ENCODE measurements at places on chromosomes 3 and 15.

DNA sequence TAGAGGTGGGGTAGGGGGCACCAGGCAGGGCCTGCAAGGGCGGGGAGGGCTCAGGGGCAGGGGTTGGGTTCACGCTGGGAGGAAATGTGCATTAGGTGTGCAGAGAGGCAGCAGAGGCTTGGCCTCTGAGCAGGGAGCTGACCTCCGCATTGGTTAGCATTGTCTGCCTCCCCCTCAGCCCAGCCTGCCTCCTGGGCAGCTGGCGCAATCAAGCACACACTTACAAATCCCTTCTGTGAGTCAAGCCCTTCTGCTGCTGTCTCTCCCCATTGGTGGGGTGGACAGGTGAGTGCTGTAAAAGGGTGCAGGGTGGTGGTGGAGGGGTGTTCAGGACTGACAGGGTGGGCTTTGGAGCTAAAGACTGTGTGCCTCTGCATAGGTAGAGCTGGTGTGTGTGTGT, 9.3 kb downstream of the LOXL1 start:
- no peak overlapping the region for H3K4me3 ChIP-seq
- no peaks in the 10 kb centered on the region for H3K36me3 ChIP-seq
- no peaks in the 10 kb centered on the region for H3K27me3 ChIP-seq
- H3K27ac ChIP-seq = no peak overlapping the region
- peaks cover 50% of the 10 kb centered on the region for H3K4me1 ChIP-seq

GRCh38 chr3:56616478-56617006, 59.6 kb downstream of the CCDC66 start:
- no peaks in the 10 kb centered on the region for H3K27me3 ChIP-seq
- peaks cover 81% of the 10 kb centered on the region for H3K36me3 ChIP-seq
- no peak overlapping the region for H3K27ac ChIP-seq
- no peak for DNase-seq

DNA sequence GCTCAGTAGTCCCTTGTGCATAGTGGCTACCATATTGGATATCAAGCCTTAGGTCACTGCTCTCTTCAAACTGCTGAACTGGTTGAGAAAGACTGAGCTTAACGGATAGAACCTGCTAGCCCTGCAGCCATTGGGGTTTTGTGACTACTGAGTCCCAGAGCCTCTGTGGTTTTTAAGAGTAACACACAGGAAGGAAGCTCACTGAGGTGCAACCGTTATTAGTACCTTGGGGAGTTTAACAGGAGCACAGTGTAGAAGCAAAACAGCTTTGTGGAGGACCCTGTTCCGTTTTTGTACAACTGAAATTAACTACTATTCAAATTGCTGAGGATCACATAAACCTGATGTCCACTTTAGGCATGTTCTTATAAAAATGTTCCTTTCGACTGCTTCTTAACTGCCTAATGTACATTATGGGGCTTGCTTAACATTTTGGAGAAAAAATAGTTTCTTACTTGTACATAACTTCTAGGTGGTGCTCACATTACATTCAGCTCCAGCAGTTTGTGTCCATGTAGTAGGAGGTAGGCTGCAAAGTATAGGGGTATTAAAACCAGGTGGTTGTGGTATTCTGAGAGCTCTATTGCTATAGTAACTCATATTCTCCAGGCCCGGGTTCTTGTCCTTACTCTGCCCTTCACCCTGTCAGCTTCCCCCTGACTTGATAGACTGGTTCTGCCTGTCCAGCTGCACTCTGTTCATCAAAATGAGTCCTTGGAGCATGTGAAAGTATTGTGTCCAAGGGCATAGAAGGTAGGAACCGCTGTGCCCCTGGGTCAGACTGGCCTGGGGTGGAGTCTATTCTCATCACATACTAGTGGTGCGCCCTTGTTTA, 17.3 kb downstream of the PXK start:
- peaks cover 26% of the 10 kb centered on the region for H3K4me1 ChIP-seq
- no peak overlapping the region for H3K4me3 ChIP-seq

DNA sequence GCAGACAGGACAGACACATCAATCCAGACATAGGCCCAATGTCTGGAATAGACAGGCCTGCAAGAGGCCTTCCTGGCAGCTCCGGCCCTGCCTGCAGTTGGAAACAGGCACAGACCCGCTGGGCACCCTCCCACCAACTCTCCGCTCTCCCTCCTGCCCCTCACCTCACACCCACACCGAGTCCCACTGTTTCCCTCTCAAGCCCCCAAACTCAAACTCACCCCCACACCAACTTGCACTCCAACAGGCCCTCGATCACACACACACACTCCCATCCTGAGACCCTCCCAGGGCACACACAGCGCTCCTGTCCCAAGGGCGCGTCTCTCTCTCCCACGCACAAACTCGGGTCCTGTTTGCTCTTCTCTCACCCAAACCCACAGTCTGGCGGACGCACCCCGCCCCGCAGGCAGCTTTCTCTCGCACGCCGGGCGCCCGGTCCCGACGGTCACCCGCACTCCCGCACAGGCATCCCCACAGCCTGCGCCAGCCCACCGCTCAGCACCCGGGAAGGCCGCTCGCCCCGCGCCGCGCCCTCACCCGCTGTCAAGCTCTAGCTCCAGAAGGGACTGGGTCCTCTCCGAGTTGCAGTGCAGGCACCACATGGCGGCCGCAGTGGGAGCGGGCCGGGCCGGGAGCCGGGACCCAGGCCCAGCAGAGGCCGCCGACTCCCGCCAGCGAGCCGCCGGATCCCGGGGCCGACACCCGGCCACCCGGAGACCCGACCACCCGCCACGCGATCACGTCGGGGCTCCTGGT, 106.2 kb downstream of the IQSEC1 start:
- H3K27me3 ChIP-seq = no peaks in the 10 kb centered on the region
- H3K27ac ChIP-seq = no peak overlapping the region
- H3K4me1 ChIP-seq = peaks cover 68% of the 10 kb centered on the region
- H3K36me3 ChIP-seq = peaks cover 13% of the 10 kb centered on the region

- H3K27me3 ChIP-seq = peaks cover 12% of the 10 kb centered on the region
- H3K27ac ChIP-seq = no peak overlapping the region
- no peaks in the 10 kb centered on the region for H3K36me3 ChIP-seq
- H3K4me1 ChIP-seq = no peaks in the 10 kb centered on the region
- DNase-seq = no peak
Measured at GRCh38 chr15:72982714-72983113, 69.5 kb upstream of the NEO1 start.

- H3K27me3 ChIP-seq = no peaks in the 10 kb centered on the region
- DNase-seq = no peak
- no peaks in the 10 kb centered on the region for H3K36me3 ChIP-seq
- no peak overlapping the region for H3K4me3 ChIP-seq
- no peaks in the 10 kb centered on the region for H3K4me1 ChIP-seq
Measured at GRCh38 chr15:33330931-33331330, 20.2 kb downstream of the RYR3 start.

DNA sequence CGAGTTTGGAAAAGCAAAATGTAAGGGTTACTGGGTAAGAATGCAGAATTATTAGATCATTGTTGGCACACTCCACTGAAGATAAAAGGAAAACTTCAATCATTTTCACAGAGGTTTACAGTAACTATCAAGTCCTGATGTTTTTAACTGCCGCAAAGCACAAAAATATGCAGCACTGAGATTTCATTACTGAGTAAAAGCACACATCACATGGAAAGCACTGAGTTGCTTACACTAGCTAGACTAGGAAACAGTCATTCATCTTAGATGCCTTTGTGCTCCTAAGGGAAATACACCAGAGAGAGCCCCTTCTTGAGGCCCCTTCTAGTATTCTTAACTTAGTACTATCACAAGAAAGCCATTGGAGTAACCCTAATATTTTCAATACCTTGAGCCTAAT, 11.8 kb upstream of the P2RY1 start:
- no peak overlapping the region for H3K4me3 ChIP-seq
- no peaks in the 10 kb centered on the region for H3K36me3 ChIP-seq
- H3K4me1 ChIP-seq = no peaks in the 10 kb centered on the region
- no peak overlapping the region for H3K27ac ChIP-seq
- H3K27me3 ChIP-seq = no peaks in the 10 kb centered on the region

- no peak overlapping the region for H3K27ac ChIP-seq
- no peak for DNase-seq
- no peaks in the 10 kb centered on the region for H3K27me3 ChIP-seq
- H3K4me1 ChIP-seq = peaks cover 6% of the 10 kb centered on the region
- H3K36me3 ChIP-seq = no peaks in the 10 kb centered on the region
- no peak overlapping the region for H3K4me3 ChIP-seq
Measured at GRCh38 chr3:39216176-39216790, 23.9 kb upstream of the XIRP1 start.

DNA sequence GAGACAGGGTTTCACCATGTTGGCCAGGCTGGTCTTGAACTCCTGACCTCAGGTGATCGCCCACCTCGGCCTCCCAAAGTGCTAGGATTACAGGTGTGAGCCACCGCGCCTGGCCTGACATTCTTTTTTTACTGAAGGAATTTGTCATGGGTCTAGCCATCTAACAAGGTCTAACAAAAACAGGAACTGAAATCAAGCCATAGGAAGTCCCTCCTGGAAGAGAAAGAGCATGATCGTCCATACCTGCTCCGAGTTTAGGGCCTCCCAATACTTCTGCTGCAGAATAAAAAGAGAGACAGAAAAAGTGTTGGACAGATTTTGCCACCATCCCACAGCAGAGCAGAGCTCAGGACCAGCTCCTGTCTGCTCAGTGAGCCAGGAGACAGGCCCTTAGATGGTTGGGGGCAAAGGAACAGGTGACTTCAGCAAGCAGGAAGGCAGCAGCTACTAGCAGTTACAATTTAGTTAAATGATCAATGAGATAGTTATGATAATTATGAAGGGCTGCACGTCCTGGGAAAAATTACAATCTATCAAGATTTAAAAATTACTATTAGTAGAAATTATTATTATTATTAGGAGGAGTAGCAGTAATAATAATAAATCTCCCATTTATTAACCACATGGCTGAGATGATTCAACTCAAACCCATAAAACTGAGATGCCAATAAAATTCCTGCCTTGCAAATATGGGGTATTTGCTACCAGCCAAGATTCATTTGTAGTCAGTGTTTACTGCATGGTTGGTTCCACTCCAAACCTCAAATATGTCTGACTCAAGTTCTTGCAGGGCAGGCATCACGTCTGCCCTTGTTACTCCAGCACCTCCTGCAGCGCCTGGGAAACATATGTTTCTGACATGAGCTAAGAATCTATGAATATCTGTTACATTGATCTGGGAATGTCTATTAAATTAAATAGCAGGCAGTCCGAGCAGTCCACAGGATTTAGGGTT, 40.1 kb downstream of the TMEM44 start:
- DNase-seq = no peak
- H3K27ac ChIP-seq = no peak overlapping the region
- no peaks in the 10 kb centered on the region for H3K27me3 ChIP-seq
- H3K36me3 ChIP-seq = no peaks in the 10 kb centered on the region
- no peak overlapping the region for H3K4me3 ChIP-seq

GRCh38 chr3:184693011-184693975, 18.6 kb downstream of the MAGEF1 start:
- H3K27me3 ChIP-seq = no peaks in the 10 kb centered on the region
- no peak overlapping the region for H3K27ac ChIP-seq
- H3K36me3 ChIP-seq = no peaks in the 10 kb centered on the region
- H3K4me1 ChIP-seq = no peaks in the 10 kb centered on the region

DNA sequence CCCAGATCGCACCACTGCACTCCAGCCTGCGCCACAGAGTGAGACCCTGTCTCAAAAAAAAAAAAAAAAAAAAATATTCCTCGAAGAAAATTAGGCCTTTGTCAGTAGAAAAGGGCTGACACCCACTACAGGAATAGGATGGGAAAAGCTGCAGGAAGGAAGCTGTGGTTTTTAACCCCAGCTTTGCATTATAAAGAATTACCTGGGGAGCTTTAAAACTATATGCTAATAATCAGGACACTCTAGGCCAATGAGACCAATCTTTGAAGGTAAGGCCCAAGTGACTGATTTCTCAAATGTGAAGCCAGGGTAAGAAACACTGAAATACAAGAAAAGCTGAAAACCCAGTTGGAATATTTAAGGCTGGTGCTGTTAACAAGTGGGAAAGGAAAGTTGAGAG, 74.3 kb downstream of the RBPMS2 start:
- no peak overlapping the region for H3K27ac ChIP-seq
- no peaks in the 10 kb centered on the region for H3K27me3 ChIP-seq
- H3K36me3 ChIP-seq = peaks cover under 1% of the 10 kb centered on the region
- H3K4me3 ChIP-seq = no peak overlapping the region
- DNase-seq = no peak

DNA sequence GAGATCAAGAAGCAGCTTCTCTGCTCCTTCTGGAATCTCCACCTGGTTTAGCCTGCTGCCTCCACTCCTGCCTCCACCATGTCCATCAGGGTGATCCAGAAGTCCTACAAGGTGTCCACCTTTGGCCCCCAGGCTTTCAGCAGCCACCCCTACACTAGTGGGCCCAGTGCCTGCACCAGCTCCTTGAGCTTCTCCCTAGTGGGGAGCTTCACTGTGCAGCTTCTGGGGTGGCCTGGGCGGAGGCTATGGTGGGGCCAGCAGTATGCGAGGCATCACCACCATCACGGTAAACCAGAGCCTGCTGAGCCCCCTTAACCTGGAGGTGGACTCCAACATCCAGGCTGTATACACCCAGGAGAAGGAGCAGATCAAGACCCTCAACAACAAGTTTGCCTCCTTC, 2.4 kb upstream of the KPNA4 start:
- peaks cover 22% of the 10 kb centered on the region for H3K4me1 ChIP-seq
- H3K27me3 ChIP-seq = no peaks in the 10 kb centered on the region
- no peak overlapping the region for H3K27ac ChIP-seq
- DNase-seq = no peak

DNA sequence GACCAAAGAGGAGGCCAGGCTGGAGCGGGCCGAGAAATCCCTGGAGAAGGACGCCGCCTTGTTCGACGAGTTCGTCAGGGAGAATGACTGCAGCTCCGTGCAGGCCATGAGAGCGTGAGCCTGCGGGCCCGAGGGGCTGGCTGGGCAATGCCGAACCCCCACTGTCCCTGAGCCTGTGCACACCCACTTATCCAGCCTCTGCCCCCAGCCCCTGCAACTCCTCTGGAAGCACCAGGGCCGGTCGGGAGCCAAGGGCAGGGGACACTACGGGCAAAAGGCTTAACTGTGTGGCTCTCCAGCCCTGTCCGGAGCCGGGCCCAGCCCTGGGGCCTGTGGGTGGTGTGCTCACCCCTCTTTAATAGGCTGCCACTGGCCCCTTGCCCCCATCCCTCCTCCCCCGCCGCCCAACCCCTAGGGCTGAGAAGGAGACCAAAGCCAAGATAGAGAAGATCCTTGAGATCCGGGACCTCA, 24.0 kb downstream of the CFAP100 start:
- H3K27ac ChIP-seq = no peak overlapping the region
- DNase-seq = peak; percentile 6
- H3K4me3 ChIP-seq = no peak overlapping the region
- peaks cover 5% of the 10 kb centered on the region for H3K27me3 ChIP-seq
- no peaks in the 10 kb centered on the region for H3K4me1 ChIP-seq

DNA sequence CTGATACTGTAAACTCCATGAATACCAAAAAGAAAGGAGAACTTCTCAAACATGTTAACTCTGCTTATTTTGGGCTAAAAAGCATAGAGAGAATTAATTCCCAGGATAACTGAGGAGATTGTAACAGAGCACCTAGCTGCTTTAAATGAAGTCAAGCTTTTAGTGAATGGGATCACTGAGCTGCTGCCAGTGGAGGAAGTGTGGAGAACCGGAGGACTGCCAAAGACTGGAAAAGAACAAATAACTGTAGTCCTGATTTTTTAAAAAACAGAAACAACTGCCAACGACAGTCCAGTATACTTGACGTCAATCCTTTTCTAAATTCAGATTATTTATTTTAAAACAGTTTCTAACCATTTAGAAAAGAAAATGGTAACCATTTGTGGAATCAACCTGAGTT, 3.3 kb downstream of the C3orf70 start:
- no peaks in the 10 kb centered on the region for H3K36me3 ChIP-seq
- no peak overlapping the region for H3K27ac ChIP-seq
- H3K4me1 ChIP-seq = peaks cover 9% of the 10 kb centered on the region
- peaks cover 66% of the 10 kb centered on the region for H3K27me3 ChIP-seq
- no peak overlapping the region for H3K4me3 ChIP-seq

All from CD4-positive, alpha-beta T cell (primary cell).